Spinal cord (tissue), 10 donors: ENCODE measurements at places on chromosomes 11 and 22. TPM values are rescaled to one million over a fixed set of nuclear protein-coding genes. Genes with fewer than 3 reads are reported as not detected.

The OR4P4 gene
- 0.15 TPM for polyA plus RNA-seq

The CRYBA4 gene
- not detected for polyA plus RNA-seq

The SLN gene
- 0.62 TPM for polyA plus RNA-seq

The UCP3 gene
- 3.0 TPM for polyA plus RNA-seq

The NR1H3 gene
- 24.8 TPM for polyA plus RNA-seq

The RASL10A gene
- polyA plus RNA-seq: 6.6 TPM

The TEX54 gene
- polyA plus RNA-seq: 0.57 TPM

The IZUMO1R gene
- not detected for polyA plus RNA-seq

The OR2AG2 gene
- polyA plus RNA-seq: 0.14 TPM

The FRMD8 gene
- 19.3 TPM for polyA plus RNA-seq

The ENTHD1 gene
- polyA plus RNA-seq: not detected

The PIH1D2 gene
- polyA plus RNA-seq: 5.3 TPM

The LMO1 gene
- 8.7 TPM for polyA plus RNA-seq

The TRIM49 gene
- not detected for polyA plus RNA-seq

The MMP10 gene
- polyA plus RNA-seq: not detected

The NAALADL1 gene
- polyA plus RNA-seq: 5.5 TPM

The P4HA3 gene
- 3.3 TPM for polyA plus RNA-seq

The C22orf42 gene
- polyA plus RNA-seq: 4.0 TPM

The DDTL gene
- polyA plus RNA-seq: 5.3 TPM

The NXPE1 gene
- not detected for polyA plus RNA-seq
